Esophagus muscularis mucosa (tissue), 4 donors: ENCODE measurements at places on chromosomes 12 and 14. TPM values are rescaled to one million over a fixed set of nuclear protein-coding genes. Genes with fewer than 3 reads are reported as not detected.

The ZNF385A gene
- total RNA-seq = 32.6 TPM

The ASB8 gene
- total RNA-seq = 38.8 TPM

The CACNA2D4 gene
- total RNA-seq = 3.3 TPM

The VRTN gene
- not detected for total RNA-seq

The CFAP73 gene
- not detected for total RNA-seq

The KHNYN gene
- 46.5 TPM for total RNA-seq

The C12orf54 gene
- total RNA-seq = not detected

The CELA1 gene
- not detected for total RNA-seq

The FGD6 gene
- total RNA-seq = 33.5 TPM

The POTEG gene
- not detected for total RNA-seq

The BMP4 gene
- total RNA-seq = 21.5 TPM

The ERBB3 gene
- 25.0 TPM for total RNA-seq

The MYF6 gene
- not detected for total RNA-seq

The TMEM179 gene
- total RNA-seq = 2.2 TPM

The DCD gene
- not detected for total RNA-seq

The HOXC10 gene
- total RNA-seq = not detected

The PLXNC1 gene
- 7.9 TPM for total RNA-seq

The CEP170B gene
- total RNA-seq = 53.9 TPM

The DERA gene
- total RNA-seq = 33.4 TPM

The USP5 gene
- total RNA-seq = 50.9 TPM

The SLC8B1 gene
- 19.1 TPM for total RNA-seq

The CCDC184 gene
- total RNA-seq = 2.1 TPM

The IFNG gene
- total RNA-seq = not detected

The AMDHD1 gene
- 0.17 TPM for total RNA-seq

The C12orf60 gene
- total RNA-seq = 0.97 TPM

The COCH gene
- 0.42 TPM for total RNA-seq

The TDRD9 gene
- total RNA-seq = 2.9 TPM
